ENCODE measurements at places on chromosomes 1 and 21. TPM values are rescaled to one million over a fixed set of nuclear protein-coding genes. Genes with fewer than 3 reads are reported as not detected.

Gene CAMK2N1
- total RNA-seq: 17.0 TPM

Gene FCRL5
- total RNA-seq: 5.2 TPM

Gene HMGCS2
- total RNA-seq: 23.0 TPM

Gene GBP7
- not detected for total RNA-seq

Gene RHBG
- total RNA-seq: not detected

Gene PLA2G4A
- 13.3 TPM for total RNA-seq

Gene TLR5
- 11.5 TPM for total RNA-seq

Gene GRIK1
- 1.3 TPM for total RNA-seq

Gene GBP4
- 3.6 TPM for total RNA-seq

Gene RGSL1
- not detected for total RNA-seq

Gene AADACL4
- not detected for total RNA-seq

Gene OR2AK2
- total RNA-seq: not detected

Gene HLX
- total RNA-seq: 17.8 TPM

Gene CR1L
- not detected for total RNA-seq

Gene C1QC
- total RNA-seq: 76.4 TPM

Gene CALML6
- total RNA-seq: not detected

Gene RNF186
- 0.44 TPM for total RNA-seq

Gene EXTL1
- total RNA-seq: not detected

Gene TP73
- 1.0 TPM for total RNA-seq

Gene LRRC38
- total RNA-seq: 0.15 TPM

Gene PCP4L1
- total RNA-seq: 2.0 TPM

Gene CNR2
- total RNA-seq: not detected

Gene KRTAP11-1
- total RNA-seq: not detected

Gene FCRL2
- total RNA-seq: 0.59 TPM

Gene TMEM82
- total RNA-seq: not detected

Gene ATAD3C
- total RNA-seq: 8.5 TPM

Gene TAF12
- 18.7 TPM for total RNA-seq

Gene GSTM5
- 3.6 TPM for total RNA-seq

Gene IL20
- total RNA-seq: not detected

Gene OLIG2
- not detected for total RNA-seq

Gene KIAA1614
- 9.1 TPM for total RNA-seq

Gene COL11A1
- 0.98 TPM for total RNA-seq

Gene GLMP
- 36.4 TPM for total RNA-seq

Gene SYPL2
- total RNA-seq: 0.44 TPM

Gene SLC1A7
- total RNA-seq: not detected

Gene PALMD
- total RNA-seq: 35.3 TPM

Gene FLAD1
- total RNA-seq: 42.7 TPM

Gene SPATA45
- not detected for total RNA-seq

Gene RGS18
- 2.6 TPM for total RNA-seq

Gene TAL1
- total RNA-seq: 6.2 TPM

Gene UBE2J2
- 37.0 TPM for total RNA-seq

Gene CFHR4
- total RNA-seq: not detected

Gene LENEP
- not detected for total RNA-seq

Gene RNU5D-1
- total RNA-seq: not detected

Gene VWA1
- 13.0 TPM for total RNA-seq

All from breast epithelium (tissue), 4 donors.